ENCODE measurements at places on chromosomes 7 and 10.
A peak's percentile ranks its signal among the peaks of the same experiment; 100 is the strongest.

GRCh38 chr7:38283809-38284208, 10.4 kb upstream of the TARP start:
- DNase-seq = no peak

DNA sequence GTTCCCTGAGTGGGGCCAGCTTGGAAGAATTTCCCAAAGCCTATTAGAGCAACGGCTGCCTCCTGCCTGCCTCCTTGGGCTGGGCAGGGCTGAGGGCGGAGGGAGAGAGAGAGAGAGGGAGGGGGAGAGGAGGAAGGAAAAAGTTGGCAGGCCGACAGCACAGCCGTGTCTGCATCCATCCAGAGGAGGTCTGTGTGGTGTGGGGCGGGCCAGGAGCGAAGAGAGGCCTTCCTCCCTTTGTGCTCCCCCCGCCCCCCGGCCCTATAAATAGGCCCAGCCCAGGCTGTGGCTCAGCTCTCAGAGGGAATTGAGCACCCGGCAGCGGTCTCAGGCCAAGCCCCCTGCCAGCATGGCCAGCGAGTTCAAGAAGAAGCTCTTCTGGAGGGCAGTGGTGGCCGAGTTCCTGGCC, at the start of gene AQP1:
Gene AQP1, plus strand, starts transcription at position 293 of the 409 bp plus-strand sequence. Its CDS starts 57 bp downstream, at position 350.
- peak; percentile 80 for DNase-seq

GRCh38 chr7:12222889-12223579, 11.9 kb downstream of the TMEM106B start:
- DNase-seq = no peak

GRCh38 chr10:102281102-102281487, 35.8 kb downstream of the GBF1 start:
- no peak for DNase-seq

DNA sequence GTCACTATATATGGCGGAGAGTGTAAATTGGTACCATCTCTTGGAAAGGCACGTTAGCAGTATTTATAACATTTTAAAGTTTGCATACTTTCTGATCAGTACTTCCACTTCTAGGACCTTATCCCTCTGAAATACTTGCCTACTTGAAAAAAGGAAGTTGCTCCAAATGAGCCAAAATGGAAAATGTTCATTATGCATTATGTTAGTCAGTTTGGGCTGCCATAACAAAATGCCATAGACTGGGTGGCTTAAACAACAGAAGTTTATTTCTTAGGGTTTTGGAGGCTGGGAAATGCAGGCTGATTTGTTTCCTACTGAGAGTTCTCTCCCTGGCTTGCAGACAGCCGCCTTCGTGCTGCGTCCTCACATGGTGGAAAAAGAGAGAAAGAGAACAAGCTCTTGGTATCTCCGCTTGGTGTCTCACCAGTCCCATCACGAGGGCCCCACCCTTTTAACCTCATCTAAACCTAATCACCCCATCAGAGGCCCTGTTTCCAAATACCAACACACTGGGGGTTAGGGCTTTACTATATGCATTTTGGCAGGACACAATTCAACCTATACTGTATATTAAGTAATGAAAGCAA, 6.9 kb downstream of the SNX10 start:
- DNase-seq = no peak

DNA sequence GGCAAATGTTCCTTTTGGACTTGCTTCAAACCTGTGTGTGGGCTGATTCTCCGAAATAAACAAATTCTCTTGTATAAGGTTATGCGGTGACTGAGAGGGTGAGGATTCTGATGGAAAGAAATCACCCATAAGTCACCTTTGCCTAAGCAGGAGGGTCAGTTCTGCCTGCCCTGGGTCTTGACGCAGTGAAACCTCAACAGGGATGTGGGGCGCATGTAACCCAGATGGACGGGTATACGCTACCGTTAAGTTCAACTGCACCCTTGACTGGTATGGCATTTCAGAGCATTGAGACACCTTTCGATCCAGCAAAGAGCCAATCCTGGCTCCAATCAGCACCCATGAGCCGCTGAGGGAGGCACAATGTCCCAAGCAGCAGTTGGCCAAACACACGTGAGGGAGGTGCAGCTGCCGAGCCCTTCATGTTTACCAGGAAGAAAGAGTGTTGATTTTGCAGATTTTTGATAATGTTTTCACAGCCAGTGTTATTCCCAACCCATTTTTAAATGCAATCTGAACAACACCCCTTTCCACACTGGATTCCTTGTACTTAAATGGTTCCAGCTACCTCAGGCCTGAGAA, 48.1 kb downstream of the SORBS1 start:
- DNase-seq = no peak

- no peak for DNase-seq
Observed at GRCh38 chr7:83289419-83289993, 126.8 kb upstream of the PCLO start.

DNA sequence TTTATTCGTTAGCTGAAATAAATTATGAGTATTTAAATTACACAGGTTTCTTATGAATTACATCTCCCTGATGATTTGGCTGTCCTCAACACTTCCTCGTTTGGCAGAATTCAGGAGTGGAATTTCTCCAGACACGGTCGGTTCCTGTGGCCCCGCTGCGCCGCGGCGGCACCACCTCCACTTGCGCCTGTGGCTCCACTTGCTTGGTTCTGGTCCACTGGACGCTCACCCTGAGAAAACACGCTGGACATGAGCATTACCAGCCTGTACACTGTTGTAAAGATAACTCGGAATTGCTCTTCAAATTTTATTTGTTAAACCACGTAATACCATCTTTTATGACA, 85.3 kb downstream of the ZNF33B start:
- no peak for DNase-seq

DNA sequence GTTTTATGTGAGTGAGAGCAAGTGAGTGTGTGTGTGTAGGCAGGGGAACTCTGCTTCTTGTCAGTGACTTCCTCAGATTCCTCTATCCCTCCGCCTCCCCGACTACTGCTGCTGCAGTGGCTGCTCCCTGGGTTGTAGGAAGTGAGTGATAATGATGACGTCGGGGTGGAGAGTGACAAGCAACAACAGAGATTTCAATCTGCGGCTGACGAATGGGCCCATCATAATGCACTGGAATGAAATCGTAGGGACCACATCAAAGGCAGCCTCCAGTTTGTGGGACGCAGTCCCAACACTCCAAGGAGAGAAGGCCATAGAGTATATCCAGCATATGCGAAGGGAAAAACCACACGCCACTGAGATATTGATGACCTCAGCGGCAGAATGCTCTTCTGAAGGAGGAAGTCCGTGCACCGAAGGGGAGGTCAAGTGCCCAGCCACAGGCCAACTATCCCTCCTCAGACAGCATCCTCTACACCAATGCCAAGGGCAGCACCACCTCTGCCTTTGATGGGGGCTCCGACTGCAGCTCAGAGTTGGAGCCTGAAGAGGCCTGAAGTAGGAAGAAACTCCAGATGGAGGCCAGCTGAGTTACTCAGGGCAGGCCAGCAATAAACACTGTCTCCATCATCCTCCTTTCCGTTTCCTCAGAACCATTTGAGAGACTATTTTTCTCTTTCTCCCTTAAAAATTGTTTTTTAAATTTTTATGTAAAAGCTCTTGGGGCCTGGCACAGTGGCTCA, 11.3 kb upstream of the STMP1 start:
- DNase-seq = no peak

DNA sequence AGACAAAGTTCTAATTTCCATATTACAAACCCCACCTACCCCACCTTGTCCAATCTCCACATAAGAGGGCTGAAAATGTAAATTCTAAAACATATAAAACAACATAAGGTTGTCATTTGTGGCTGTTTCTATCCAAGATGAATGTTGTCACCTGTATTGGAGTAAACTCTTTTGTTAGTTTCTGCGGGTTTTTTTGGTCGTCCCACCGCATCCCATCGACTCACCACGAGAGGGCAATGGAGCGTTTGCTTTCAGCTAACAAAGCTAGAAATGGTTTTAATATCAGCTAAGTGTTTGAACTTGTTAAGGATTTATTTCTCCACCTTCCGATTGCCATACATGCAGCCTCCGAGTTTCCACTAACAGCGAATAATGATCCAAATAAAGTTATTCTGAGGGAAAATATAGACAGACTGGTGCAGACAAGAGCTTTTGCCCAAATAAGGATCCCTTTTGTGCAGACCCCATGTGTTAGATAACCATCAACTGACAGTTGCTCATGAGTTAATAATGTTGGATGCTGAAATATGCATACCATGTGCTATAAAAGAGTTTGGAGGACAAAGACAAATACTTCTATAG, 137.2 kb downstream of the ARID5B start:
- DNase-seq = peak; percentile 27

GRCh38 chr7:29563590-29564495, at the start of gene PRR15:
TSS of gene PRR15 (plus strand) at chr7:29563835. CDS start at chr7:29566330, 2,495 bp downstream.
- no peak for DNase-seq

All from C1 segment of cervical spinal cord (tissue), 14 donors.